ENCODE measurements at places on chromosomes 11 and 22.

DNA sequence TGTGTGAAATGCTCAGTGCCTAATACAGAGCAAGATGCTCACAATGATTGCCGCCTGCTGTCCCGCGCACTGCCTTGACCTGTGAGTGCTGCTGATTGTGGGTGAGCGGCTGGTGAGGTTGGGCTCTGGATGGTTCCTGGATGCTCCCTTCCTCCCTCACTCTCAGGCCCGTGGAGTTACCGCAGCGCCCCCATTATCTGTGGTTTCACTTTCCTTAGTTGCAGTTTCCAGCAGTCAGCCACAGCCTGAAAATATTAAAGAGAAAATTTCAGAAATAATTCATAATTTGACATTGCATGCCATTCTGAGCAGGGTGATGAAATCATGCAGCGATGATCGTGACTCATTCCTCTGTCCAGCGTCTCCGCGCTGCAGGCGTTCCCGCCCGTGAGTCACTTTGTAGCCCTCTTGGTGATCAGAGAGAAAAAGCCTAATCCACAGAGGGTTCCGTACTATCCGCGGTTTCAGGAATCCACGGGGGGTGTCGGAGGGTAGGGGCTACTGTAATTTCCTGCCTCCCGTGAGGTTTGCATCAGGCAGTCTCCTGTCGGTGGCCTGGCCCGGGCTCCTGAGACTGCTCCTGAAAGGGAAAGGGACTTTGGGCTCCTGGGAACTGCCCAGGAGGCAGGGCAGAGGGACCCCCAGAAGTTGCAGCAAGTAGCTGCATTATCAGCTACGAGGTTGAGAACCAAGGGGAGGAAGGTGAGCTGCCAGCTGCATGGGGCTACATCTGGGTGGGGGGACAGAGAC is 10.6 kb downstream of the RPL3 start:
- DNase-seq: no peak

DNA sequence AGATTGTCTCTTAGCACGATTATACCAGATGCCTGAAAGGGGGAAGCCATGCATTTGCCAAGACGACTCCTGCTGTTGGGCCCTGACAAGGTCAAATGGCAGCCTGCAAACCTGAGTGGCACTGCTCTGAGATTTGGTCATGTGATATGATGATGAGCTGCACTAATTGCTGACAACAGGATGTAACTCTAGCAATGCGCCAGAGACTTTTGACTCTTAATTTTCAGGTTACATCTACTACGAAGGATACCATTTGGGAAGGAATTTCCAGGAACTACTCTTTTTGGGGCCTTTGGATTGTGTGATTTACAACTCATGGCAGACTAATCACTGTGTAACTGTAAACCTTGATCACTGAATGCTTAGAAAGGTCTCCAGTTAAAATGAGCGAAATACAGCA is 13.1 kb downstream of the TREH start:
- DNase-seq: no peak

- no peak for DNase-seq
These were observed 22.6 kb downstream of the TENM4 start for GRCh38 chr11:79418241-79418640.

DNA sequence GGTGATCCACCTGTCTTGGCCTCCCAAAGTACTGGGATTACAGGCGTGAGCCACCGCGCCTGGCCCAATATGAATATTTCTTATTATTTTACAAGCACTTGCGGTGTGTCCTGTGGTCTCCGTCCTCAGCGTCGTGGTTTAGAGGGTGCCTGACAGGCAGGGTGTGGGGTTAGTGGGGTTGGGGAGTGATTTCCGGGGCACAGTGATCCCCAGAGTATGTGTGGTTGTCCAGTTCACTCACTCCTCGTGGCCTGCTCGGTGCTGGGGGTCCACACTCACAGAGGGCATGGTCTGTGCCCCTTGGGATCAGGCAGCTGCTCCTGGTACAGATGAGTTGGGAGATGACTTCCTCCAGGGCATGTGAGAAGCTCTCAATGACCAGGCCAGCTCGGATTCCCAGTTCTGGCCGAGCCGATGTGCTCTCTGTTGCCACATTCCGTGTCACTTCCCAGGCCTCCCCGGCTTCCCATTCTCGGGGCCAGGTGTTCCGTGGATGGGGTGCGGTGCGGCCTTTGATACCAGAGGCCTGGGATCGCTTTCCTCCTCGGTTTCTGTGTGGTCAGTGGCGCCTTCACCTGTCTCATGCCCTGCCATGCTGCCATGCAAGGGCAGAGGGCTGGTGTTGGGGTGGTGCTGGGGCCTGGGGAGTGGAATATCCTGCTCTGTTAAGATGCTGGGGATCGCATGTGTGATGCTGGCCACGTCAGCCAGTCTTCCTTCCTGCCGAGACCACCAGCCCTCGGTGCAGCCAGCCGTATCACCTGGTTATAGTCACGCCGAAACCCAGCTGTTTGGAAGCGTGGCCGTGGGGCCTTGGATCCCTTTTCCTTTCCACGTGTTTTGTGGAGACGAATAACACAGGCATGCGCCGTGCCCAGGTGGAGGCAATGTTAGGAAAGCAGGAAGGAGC is 39.6 kb downstream of the PARVB start:
- DNase-seq: no peak

DNA sequence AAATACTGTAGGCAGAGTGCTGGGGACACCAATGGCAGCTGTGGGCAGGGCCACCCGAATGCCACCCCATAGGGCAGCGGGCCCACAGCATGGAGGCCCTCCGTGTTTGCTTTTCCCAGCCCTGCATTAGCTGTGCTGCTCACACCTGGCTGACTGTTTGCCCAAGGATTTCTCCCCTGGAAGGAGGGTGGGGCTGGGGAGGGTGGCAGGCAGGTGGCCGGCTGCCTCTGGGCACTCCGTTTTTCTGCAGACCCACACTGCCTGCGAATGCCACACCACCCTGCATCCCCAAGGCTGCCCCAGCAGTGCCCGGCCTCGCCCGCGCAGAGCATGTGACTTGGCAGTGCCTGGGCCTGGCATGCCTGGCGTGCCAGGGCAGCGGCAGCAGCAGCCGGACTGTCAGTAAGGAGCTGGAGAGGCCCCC is 19.6 kb downstream of the DAGLA start:
- no peak for DNase-seq

DNA sequence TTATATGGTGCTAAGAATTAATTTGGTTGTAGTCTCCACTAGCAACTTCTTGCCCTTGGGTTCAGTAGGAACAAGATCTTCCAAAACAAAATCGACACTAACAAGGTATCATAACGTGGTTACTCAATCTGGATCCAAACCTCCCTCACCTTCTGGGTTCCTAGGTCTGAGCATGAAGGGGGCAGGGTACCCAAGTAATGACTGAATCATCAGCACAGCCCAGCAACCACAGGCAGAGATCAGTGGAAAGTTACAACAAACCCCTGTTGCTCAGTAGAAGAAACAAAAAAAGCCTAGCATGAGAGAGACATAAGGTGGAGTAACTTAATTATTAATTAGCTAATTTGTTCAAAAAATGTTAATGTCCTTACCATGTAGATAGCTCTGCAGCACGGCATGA is 221.4 kb downstream of the BLID start:
- no peak for DNase-seq
